Esophagus squamous epithelium (tissue), 5 donors: ENCODE measurements at places on chromosomes 7 and 10.

DNA sequence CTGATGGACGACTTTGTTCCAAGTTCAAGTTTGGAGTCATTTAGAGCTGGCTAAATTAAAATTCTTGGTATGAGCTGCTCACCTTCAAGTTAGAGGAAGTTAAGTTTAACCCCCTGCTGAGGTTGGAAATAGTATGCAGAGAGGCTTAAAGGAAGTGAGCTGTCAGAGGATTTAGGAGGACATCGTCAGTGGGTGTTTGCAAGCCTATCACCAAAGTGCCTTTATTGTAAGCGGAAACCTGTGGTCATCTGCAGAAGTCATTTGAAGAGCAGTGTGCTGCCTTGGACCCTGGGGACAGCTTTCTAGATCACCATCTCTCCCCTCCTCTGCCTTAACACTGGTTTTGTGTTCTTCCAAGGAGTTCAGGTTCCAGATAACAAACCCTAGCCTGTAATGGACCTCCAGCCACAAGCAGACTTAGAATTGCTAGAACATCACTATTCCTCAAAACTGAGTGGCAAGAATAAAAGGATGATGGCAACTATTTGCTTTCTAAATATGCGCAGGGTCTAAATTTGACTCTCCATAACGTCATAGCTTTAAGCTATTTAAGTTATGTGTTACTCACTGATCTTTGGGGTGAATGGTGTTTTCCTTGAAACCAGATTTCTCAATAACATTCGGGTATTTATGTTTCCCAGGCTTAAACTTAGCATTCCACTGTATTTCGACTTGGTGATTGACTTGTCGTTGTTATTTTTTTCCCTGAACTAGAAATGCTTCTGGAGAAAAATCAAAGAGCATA is 93.4 kb downstream of the SLC39A12 start:
- no peak overlapping the region for H3K27ac ChIP-seq
- no peaks in the 10 kb centered on the region for H3K27me3 ChIP-seq
- H3K4me1 ChIP-seq, result no peaks in the 10 kb centered on the region
- no peak overlapping the region for H3K4me3 ChIP-seq
- no peak for DNase-seq
- H3K36me3 ChIP-seq, result no peaks in the 10 kb centered on the region

- no peaks in the 10 kb centered on the region for H3K27me3 ChIP-seq
- no peak overlapping the region for H3K4me3 ChIP-seq
- H3K4me1 ChIP-seq, result peaks cover 14% of the 10 kb centered on the region
- DNase-seq, result no peak
- H3K36me3 ChIP-seq, result peaks cover 53% of the 10 kb centered on the region
Measured at GRCh38 chr10:119675483-119676170, 24.4 kb downstream of the BAG3 start.

DNA sequence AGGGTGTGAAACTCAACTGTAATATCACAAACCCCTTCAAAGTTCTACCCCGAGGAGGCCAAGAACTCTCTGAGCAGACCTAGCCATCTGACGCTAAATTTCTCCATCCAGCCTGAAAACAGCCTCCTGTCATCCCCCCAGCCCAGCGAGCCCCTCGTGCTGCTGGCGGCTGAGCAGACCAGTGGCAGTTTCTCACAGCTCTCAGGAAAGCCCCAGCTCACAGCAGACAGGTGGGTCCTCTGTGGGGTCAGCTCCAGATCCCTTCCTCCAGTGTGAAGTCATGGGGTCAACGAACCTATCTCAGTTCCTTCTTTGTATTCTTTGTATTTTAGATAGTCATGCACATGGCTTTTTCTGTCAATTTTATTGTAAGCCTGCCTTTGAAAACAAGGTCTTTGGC is 7.8 kb downstream of the GARIN1A start:
- H3K27me3 ChIP-seq, result no peaks in the 10 kb centered on the region
- no peaks in the 10 kb centered on the region for H3K4me1 ChIP-seq
- no peak for DNase-seq
- no peak overlapping the region for H3K27ac ChIP-seq

GRCh38 chr10:86162036-86162435 is 204.6 kb downstream of the GRID1 start:
- H3K27ac ChIP-seq, result no peak overlapping the region
- H3K36me3 ChIP-seq, result no peaks in the 10 kb centered on the region
- no peaks in the 10 kb centered on the region for H3K27me3 ChIP-seq
- H3K4me3 ChIP-seq, result no peak overlapping the region
- no peak for DNase-seq

DNA sequence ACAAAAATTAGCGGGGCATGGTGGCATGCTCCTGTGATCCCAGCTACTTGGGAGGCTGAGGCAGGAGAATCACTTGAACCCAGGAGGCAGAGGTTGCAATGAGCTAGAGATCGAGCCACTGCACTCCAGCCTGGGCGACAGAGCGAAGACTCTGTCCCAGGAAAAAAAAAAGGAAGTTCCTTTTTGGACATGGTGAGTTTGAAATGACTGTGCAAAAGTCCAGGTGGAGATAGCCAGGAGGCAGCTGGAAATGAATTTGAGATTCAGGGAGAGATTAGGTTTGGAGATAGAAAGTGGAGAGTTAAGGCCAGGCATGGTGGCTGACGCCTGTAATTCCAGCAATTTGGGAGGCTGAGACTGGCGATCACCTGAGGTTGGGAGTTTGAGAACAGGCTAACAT is 139.1 kb downstream of the MARCHF5 start:
- H3K27ac ChIP-seq, result no peak overlapping the region
- H3K27me3 ChIP-seq, result no peaks in the 10 kb centered on the region
- H3K4me3 ChIP-seq, result no peak overlapping the region
- no peaks in the 10 kb centered on the region for H3K4me1 ChIP-seq
- no peak for DNase-seq

DNA sequence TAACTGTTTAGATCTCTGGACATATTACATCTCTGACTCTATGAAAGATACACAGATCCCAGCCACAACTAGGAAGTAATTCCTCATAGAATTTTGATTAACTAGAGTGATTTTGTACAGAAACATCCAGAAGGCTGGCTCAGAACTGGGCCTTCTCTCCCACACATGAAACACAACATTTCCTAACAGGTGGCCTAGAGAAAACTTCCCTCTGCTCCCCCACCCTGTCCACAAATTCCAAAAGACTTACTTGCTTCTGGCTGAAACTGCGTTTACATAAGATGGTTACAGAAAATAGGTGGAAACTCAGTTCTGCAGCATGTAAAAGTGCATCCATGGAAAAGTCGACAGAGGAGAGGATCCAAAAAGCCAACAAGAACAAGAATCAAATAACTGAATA is 132.9 kb downstream of the FZD1 start:
- no peak overlapping the region for H3K4me3 ChIP-seq
- H3K4me1 ChIP-seq, result no peaks in the 10 kb centered on the region
- no peak for DNase-seq
- no peaks in the 10 kb centered on the region for H3K36me3 ChIP-seq

DNA sequence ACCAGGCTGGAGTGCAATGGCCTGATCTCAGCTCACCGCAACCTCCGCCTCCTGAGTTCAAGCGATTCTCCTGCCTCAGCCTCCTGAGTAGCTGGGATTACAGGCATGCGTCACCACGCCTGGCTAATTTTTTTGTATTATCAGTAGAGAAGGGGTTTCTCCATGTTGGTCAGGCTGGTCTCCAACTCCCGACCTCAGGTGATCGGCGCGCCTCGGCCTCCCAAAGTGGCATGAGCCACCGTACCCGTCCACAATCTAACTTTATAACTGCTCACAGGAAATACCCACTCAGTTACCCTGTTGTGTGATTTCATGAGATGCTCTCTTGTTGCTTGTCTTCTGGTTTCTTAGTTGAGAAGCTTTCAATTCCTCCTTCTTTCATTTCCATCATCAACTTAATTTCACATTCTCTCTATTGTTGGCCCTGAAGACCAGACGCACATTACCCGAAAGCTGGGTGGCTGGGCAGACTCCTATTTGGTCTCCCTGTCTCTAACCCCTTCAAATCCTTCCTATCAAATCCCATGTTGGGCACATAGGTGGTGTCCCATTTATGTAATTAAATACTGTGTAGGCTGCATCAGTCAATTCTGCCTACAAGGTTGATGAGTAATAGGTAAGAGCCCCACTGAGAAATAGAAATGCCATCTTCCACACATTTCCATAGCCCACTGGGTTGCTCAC is 1.1 kb upstream of the GSTO2 start:
- no peaks in the 10 kb centered on the region for H3K4me1 ChIP-seq
- H3K27ac ChIP-seq, result peak overlapping the region; percentile 95
- no peaks in the 10 kb centered on the region for H3K27me3 ChIP-seq
- peak overlapping the region; percentile 75 for H3K4me3 ChIP-seq
- DNase-seq, result no peak

GRCh38 chr7:22783421-22783820 is 39.2 kb downstream of the TOMM7 start:
- H3K36me3 ChIP-seq, result no peaks in the 10 kb centered on the region
- no peaks in the 10 kb centered on the region for H3K27me3 ChIP-seq
- H3K4me3 ChIP-seq, result no peak overlapping the region
- no peaks in the 10 kb centered on the region for H3K4me1 ChIP-seq
- DNase-seq, result no peak

GRCh38 chr7:134059921-134060320 is 67.2 kb upstream of the LRGUK start:
- H3K4me3 ChIP-seq, result no peak overlapping the region
- H3K27ac ChIP-seq, result no peak overlapping the region
- DNase-seq, result no peak
- no peaks in the 10 kb centered on the region for H3K36me3 ChIP-seq
- no peaks in the 10 kb centered on the region for H3K4me1 ChIP-seq

- DNase-seq, result no peak
- H3K27me3 ChIP-seq, result no peaks in the 10 kb centered on the region
- H3K4me3 ChIP-seq, result no peak overlapping the region
- peaks cover 22% of the 10 kb centered on the region for H3K4me1 ChIP-seq
Measured at GRCh38 chr10:43391496-43391895, 17.5 kb downstream of the HNRNPF start.

DNA sequence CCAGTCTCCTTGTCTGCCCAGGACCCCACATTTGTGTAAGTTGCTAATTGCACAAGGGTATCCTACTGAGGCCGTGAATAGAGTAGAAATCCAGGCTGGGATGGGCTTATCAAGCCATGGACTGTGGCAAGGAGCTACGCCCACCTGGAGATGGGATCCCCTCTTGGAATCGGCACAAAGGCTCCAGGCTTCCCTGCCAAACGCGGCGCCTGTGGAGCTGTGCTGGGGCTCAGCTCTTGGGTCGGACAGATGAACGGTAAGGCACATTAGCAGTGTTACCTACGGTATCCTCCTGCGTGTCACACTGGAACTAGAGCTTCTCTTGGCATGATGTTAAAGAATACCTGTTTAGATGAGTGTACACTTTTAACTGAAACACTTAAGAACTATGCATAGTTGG is 196.7 kb downstream of the CELF2 start:
- H3K36me3 ChIP-seq, result no peaks in the 10 kb centered on the region
- no peaks in the 10 kb centered on the region for H3K27me3 ChIP-seq
- H3K27ac ChIP-seq, result no peak overlapping the region
- H3K4me1 ChIP-seq, result peaks cover 3% of the 10 kb centered on the region
- H3K4me3 ChIP-seq, result no peak overlapping the region
- DNase-seq, result no peak

- no peak overlapping the region for H3K27ac ChIP-seq
- H3K36me3 ChIP-seq, result no peaks in the 10 kb centered on the region
- no peaks in the 10 kb centered on the region for H3K4me1 ChIP-seq
- DNase-seq, result no peak
- H3K27me3 ChIP-seq, result no peaks in the 10 kb centered on the region
Measured at GRCh38 chr10:96047004-96047649, 3.7 kb downstream of the CCNJ start.

- peak overlapping the region; percentile 29 for H3K4me3 ChIP-seq
- no peaks in the 10 kb centered on the region for H3K27me3 ChIP-seq
- H3K4me1 ChIP-seq, result peaks cover 97% of the 10 kb centered on the region
Measured at GRCh38 chr10:104322416-104322782, 15.9 kb downstream of the ITPRIP start.

DNA sequence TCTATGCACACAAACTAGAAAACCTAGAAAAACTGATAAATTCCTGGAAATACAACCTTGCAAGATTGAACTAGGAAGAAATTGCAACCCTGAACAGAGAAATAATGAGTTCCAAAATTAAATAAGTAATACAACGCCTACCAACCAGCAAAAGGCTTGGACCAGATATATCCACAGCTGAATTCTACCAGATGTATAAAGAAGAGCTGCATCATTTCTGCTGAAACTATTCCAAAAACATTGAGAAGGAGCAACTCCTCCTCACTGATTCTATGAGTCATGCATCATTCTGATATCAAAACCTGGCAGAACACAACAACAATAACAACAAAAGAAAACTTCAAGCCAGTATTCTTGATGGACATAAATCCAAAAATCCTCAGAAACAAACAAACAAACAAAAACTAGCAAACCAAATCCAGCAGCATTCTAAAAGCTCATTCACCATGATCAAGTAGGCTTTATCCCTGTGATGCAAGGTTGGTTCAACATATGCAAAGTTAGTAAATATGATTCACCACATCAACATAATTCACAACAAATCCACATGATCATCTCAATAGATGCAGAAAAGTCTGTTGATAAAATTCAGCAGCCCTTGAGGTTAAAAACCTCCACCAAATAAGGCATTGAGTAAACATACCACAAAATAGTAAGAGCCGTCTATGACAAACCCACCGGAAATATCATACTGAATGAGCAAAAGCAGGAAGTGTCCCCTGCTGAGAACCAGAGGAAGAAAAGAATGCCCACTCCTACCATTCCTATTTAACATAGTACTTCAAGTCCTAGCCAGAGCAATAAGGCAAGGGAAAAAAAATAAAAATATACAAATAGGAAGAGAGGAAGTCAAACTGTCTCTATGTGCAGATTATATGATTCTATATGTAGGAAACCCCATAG is 98.2 kb downstream of the PCDH15 start:
- no peaks in the 10 kb centered on the region for H3K4me1 ChIP-seq
- no peak for DNase-seq
- no peak overlapping the region for H3K4me3 ChIP-seq
- H3K27me3 ChIP-seq, result no peaks in the 10 kb centered on the region
- no peaks in the 10 kb centered on the region for H3K36me3 ChIP-seq

GRCh38 chr10:78570633-78571235 is 498.0 kb upstream of the ZMIZ1 start:
- H3K4me1 ChIP-seq, result peaks cover 5% of the 10 kb centered on the region
- no peak overlapping the region for H3K4me3 ChIP-seq
- no peak overlapping the region for H3K27ac ChIP-seq
- DNase-seq, result no peak
- no peaks in the 10 kb centered on the region for H3K27me3 ChIP-seq

- H3K27me3 ChIP-seq, result no peaks in the 10 kb centered on the region
- H3K36me3 ChIP-seq, result no peaks in the 10 kb centered on the region
- H3K4me1 ChIP-seq, result no peaks in the 10 kb centered on the region
- no peak overlapping the region for H3K4me3 ChIP-seq
- DNase-seq, result no peak
Measured at GRCh38 chr10:47423476-47423875, 39.4 kb upstream of the ZNF488 start.

GRCh38 chr10:115214829-115215228 is 121.7 kb downstream of the ATRNL1 start:
- no peaks in the 10 kb centered on the region for H3K4me1 ChIP-seq
- no peak for DNase-seq
- no peak overlapping the region for H3K4me3 ChIP-seq
- no peaks in the 10 kb centered on the region for H3K27me3 ChIP-seq
- H3K36me3 ChIP-seq, result no peaks in the 10 kb centered on the region

GRCh38 chr7:7246223-7246622 is 63.9 kb downstream of the C1GALT1 start:
- H3K27me3 ChIP-seq, result no peaks in the 10 kb centered on the region
- no peak for DNase-seq
- H3K36me3 ChIP-seq, result no peaks in the 10 kb centered on the region
- H3K4me1 ChIP-seq, result peaks cover 15% of the 10 kb centered on the region

GRCh38 chr7:136275794-136276193 is 298.6 kb upstream of the MTPN start:
- no peaks in the 10 kb centered on the region for H3K36me3 ChIP-seq
- H3K4me3 ChIP-seq, result no peak overlapping the region
- DNase-seq, result no peak
- no peak overlapping the region for H3K27ac ChIP-seq
